AG09309 (cell line): ENCODE measurements at places on chromosomes 1 and 21.

GRCh38 chr1:199612976-199613774, 414.3 kb upstream of the NR5A2 start:
- DNase-seq = no peak

- DNase-seq = no peak
These were observed 236.3 kb downstream of the FOXD2 start for GRCh38 chr1:47674189-47674588.

GRCh38 chr1:116239916-116240315, 128.7 kb downstream of the MAB21L3 start:
- no peak for DNase-seq

DNA sequence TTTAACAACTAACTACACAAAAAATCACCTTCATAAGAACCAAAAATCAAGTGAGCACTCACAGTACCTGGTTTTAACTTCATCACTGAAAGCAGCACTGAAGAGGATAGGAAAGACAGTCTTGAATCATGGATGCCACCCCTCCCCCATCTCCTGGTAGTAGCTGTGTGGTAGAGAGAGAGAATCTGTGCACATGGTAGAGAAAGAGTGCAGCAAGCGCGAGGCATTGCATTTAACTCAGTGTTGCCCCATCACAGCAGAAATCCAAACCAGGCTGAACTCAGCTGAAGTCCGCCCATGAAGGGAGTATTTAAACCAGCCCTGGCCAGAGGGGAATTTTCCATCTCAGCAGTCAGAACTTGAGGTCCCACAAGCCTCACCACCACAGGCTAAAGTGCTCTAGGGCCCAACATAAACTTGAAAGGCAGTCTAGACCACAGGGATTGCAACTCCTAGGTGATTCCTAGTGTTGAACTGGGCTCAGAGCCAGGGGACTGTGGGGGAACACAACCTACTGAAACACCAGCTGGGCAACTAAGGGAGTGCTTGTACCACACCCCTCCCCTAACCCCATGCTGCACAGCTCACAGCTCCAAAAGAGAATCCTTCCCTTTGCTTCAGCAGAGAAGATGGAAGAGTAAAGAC, 38.4 kb downstream of the VAV3 start:
- DNase-seq = no peak

DNA sequence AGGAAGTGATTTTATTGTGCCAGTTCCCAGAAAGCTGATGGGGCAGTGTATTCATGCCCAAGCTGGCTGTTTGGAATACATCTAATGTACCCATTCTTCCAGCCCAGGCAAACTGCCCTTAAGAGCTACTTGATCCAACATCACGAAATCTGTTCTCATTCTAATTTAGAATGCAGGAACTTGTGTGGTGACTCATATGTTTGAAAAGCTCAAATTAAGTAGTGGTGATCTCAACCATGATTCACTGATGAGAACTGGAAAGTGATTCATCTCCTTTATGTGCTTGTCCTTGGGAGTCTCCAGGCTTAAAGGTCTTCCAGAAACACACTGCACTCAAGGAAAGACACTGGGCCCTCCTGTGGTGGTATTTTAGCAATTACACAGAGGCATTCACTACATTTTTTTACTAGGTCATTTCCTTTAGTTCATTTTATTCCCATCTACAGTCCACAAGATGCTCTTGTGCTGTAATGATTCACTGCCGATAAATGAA, 65.4 kb downstream of the RPE65 start:
- DNase-seq = peak; percentile 98

DNA sequence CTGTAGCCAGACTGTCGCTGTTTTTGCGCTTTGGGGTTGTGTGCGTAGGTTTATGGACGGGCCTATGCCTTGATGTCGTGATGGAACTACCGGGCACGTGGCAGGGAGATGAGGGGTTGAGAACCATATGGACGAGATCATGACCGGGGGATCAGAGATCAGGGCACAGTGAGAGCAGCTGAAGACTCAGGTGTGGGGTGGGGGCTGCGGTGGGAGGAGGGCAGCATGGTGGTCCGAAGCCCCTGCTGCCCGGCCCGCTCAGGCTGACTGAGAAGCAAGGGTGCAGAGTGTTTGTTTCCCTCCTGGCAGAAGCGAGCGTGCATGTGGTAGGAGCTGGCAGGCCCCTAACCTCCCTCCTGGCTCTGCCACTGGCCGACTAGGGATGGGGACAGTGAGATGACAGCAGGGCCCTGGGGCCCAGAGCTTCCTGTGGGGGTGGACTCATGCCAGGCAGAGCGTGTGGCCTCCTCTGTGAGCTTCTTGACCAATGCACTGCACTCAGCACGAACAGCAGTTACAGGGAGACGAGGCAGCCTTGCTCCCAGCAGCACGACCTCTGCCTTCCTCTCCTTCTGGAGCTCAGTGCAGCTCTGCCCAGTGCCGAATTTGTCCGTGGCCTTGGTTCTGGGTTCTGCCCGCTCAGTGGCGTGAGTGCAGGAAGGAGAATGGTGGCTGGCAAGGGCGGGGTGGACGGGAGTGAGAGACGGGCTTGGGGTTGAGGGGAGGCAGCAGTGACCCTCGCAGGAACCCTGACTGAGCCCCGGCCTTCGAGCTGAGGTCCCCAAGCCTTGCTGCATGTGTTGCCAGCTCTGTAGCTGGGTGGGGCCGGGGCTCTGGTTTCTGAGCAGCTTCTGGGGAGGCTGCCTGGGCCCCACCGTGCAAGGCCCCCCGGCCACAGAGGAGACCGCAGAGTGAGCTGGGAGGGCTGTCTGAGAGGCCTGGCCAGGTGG, 22.2 kb upstream of the LRRC3 start:
- DNase-seq = no peak

DNA sequence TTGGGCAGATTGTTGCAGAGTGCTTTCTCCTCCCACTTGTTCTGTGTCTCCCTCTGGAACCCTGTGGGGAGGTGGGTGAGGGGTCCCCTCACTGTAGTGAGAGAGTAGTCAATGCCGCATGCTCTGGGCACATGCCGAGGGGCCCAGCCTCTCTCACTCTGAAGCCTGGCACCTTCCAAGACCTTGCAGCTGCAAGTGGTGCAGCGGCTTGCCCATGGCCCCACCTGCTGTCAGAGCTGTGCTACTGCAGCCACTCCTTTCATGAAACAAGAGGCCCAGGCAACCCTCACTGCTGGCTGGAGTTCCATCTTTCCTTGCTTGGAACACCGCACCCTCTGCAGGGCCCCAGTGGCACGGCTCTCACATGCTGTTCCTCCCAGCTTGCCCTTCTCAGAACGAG, 58.4 kb upstream of the COL6A1 start:
- DNase-seq = peak; percentile 53

- no peak for DNase-seq
These were observed 694 bp downstream of the TMEM167B start for GRCh38 chr1:109091078-109091838.

DNA sequence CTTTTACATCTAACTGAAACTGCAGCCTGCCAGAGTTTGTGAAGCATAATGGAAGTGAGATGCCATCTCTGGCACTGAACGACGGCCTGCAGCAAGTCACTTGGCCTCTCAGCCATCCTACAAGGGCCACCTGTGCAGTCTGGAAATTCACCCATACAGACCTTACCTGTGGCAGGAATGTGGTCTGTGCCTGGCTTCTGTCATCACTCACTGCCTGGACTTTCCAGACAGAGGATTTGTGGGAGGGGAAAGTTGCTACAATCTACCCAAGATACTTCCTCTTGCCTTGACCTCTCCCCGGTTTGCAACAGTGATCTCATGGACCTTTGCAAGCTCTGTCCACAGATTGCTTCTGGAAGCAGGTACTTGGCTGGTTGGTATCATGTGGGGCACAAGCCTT, 58.4 kb upstream of the ATP1B1 start:
- no peak for DNase-seq

DNA sequence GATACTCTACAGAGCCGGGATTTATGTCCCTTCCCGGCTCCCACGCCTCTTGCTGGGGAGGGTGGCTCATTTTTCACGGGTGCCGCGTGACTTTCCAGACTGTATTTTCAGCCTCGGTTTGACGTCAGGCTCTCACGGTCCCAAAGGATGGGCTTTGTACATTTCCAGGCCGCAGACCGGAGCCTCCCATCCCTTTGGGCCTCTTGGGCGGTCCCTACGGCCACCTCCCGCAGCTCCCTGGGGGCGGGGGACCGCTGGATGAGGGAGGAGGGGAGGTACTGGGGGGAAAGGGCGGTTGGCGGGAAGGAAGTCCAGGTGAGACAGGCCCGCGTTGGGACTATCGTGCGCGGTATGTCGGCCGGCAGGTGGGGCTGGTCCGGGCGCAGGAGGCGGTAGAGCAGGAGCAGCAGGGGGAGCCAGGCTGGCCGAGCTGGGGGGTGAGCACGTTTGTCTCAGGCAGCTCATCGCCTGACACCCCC, 17.9 kb downstream of the UBL4B start:
- DNase-seq = no peak

DNA sequence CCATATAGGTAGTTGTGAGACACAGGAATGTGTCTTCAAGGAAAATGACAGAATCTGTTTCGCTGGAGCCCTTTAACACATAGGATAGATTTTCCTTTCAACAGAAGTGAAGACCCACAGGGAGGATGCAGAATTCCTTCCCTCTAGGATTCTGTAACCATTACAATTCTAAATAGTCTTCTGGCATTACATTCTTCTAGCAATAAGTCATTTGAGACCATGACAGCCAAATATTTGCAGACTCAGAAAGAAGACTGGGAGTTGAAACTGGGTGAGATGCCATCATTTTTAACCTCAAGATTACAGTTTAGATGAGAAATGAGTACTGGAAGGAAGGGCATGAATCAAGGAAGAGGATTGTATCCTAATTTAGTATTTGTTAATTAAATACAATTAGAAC, 61.6 kb downstream of the ZBTB18 start:
- DNase-seq = no peak

- no peak for DNase-seq
These were observed 81.0 kb downstream of the RPS6KC1 start for GRCh38 chr1:213131851-213132655.

DNA sequence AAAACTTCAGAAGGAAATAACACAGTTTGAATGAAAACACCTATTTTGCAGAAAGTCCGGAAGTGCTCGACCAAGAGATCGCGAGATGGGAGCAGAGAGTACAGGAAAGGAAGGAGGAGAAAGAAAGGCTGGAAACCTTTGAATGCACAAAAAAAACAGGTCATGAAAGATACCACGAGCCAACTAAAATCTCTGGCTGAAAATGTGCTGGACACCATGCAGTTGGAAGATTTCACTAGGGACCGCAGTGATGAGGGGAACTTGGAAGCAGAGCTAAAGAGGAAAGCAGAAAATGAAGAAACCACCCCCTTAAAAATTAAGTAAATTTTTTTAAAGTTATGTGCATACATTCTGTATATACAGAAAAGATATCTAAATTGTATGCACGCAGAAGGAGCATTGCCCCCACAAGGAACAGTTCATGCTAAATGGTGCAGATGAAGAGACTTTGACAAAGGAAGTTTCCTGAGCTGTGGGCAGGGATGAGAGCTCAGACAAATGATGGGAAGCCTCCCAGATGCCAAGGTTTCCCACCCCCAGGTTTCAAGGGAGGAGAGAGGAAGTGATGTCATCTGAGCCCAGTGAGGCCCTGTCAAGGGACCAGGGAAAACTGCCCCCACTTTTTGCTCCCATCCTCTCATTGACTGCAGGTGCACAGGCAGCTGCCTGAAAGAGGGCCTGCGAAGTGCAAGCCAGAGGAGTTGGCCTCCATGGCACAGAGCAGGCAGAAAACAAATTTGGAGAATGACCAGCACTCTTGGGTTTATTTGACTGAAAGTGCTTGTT, 52.5 kb downstream of the ETS2 start:
- DNase-seq = no peak

DNA sequence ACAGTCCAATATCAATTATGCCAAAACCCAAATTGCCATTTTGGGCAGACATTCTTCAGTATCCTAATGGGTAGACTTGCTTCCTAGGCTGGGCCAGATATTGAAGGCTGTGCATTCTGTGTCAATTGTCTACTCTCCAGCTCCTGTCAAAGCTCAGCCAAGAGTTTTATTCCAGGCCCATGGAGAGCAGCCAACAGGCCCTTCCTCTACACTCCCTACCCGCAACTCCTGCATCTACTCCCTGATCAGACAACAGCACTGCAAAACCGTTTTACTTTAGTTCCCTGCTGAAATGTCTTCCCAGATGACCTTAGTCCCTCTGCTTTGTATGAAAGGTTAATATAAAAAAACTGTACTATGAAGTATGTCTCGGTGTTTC, 6.6 kb upstream of the ADORA3 start:
- DNase-seq = no peak

DNA sequence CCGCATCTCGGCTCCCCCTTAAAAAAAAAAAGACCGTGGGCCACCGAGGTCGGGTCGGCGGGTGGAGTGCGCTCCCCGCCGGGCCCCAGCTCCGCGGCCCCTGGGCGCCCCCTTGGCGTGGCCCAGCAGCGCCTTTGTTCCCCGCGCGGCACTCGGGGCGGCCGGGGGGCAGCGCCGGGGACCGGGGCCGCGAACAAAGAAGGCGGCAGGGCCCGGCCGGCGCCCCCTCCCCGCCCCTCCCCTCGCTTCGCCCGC, 571 bp downstream of the MARCKSL1 start:
- no peak for DNase-seq

GRCh38 chr1:169367096-169367685, 406 bp downstream of the NME7 start:
- DNase-seq = no peak

DNA sequence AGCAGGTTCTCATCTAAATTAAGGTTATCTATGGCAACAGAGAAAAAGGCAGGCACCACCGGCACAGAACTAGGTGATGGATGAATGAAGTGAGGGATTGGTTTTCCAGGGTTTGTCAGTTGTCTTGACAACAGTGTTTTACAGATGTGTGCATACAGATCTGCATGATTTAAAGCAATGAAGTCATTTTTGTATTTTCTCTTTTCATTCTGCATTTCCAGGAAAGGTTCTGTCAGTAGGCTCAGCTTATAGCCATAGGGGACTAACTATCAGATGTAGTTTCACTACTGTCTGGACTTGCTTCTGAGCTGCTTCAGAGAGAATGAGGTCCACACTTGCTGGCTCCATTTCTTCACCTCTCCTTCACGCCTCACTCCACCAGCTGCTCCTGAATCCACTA, 98.2 kb upstream of the LMO4 start:
- DNase-seq = no peak

GRCh38 chr1:93783876-93784275, 95.1 kb downstream of the DNTTIP2 start:
- no peak for DNase-seq

GRCh38 chr1:92945748-92946270, 15.5 kb downstream of the DIPK1A start:
- no peak for DNase-seq

DNA sequence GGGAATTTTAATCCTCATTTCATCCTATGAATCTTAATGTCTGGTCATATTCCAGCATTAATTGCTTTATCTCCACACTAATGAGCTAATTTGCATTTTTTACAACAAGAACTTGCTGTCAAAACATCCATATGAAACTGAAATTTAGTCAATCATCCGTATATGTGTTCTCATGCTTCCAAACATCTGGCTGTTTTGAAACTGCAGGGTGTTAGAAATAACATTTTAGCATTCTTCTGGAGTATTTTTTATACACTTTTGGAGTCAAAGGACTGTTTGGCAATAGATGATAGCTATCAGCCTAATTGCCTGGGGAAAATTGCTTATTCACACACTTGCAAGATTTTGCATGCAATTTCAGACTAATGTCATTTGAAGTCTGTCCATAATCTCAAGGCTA, 1639.3 kb downstream of the KCNT2 start:
- DNase-seq = no peak
